ENCODE measurements at places on chromosomes 5 and 9.

DNA sequence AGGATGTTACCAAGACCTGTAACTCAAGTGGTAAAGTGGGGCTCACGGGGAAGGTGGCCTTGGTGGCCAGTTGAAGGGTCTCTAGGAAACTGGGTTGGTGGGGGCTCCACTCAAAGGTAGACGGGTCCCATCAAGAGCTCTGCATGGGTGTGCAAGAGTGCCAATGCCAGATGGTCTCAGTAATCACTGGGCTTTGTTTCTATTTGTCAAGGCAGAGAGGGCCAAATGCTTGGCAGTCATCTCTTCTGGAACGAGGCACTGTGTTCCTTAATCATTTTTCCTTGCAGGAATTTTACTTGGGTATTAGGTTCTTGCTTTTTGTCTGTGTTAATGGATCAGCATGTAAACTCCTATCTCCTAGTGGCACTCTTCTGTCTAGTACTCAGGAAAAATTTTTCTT, 220.8 kb downstream of the DIRAS2 start:
- no peak for DNase-seq

- no peak for DNase-seq
Observed at GRCh38 chr5:128684961-128685360, 146.9 kb upstream of the FBN2 start.

GRCh38 chr9:90552317-90552716, 90.3 kb downstream of the DIRAS2 start:
- DNase-seq, result no peak

- DNase-seq, result no peak
Observed at GRCh38 chr5:157540707-157541446, 34.7 kb downstream of the ADAM19 start.
